Hindlimb muscle (tissue), 1 donor: ENCODE measurements at places on chromosomes 4 and X. TPM values are rescaled to one million over a fixed set of nuclear protein-coding genes. Genes with fewer than 3 reads are reported as not detected.

DNA sequence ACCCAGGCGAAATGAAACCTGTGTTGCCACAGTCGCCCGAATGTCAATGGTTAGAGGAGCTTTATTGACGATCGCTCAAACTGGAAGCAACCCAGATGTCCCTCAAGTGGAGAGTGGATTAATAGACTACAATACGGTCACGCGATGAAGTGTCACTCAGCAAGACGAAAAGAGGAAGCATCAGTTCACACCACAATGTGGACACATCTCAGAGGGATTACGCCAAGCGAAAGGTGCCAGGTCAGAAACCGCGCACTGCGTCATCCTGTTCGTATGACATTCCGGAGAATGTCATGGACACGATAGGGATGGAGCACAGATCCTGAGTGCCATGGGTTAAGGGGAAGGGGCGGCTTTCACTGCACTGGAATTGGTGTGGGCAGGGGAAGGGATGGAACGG, 111.7 kb downstream of the HMX1 start:
- no peak for DNase-seq

DNA sequence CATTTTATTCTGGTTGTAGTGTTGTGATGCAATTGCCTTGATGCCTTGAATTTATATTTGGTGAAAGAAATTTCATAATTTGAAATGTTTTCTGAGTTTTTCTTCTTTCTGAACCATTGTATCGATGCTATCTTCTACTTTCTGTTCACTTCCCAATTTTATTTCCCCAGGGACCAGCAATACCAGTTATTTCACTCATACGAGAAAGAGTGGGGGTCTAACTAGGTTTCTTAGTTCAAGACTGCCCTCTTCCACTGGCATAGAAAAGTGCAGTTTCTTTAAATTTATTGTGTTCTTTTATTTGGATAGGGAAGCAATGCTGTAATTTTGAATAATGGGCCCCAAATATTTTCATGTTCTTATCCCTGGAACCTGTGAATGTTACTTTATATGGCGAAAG, 544.0 kb upstream of the ADGRL3 start:
- DNase-seq, result no peak

DNA sequence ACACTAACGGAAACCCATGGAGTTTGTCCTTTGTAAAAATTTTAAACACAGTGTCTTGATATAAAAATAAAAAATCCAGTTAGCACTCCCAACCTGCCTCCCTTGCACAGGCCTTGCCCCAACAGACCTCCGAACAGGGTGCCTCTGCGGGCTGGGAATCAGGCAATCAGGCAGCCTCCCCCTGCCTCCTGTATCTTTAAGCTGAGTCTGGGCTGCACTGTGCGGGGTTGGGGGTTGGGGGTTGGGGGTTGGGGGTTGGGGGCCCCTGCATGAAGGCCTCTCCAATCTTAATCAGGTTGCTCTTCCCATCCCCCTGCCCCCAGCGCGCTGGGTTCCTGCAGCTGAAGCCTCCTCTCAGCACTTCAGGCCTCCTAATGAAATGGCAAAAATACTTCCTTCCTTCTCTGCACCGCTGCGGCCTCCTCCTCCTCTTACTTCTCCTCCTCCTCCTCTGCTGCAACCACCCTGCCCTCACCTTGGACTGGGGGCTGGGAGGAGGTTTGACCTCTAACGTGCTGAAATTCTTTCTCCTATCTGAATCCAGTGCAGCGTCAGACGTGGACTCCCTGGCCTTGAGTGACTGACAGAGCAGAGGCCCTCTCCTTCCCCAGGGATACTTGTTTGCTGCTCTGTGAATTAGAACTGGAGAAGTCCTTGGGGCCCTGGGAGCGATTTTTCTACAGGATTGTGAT, 26.6 kb downstream of the NLGN3 start:
- DNase-seq, result no peak

The SMARCA1 gene
- 78.2 TPM for polyA plus RNA-seq

GRCh38 chrX:66022632-66023384, 17.1 kb downstream of the VSIG4 start:
- DNase-seq, result no peak

The TCEANC gene
- 4.2 TPM for polyA plus RNA-seq

- DNase-seq, result no peak
These were observed 412.2 kb downstream of the PPP3CA start for GRCh38 chr4:100935090-100935489.

The CCKAR gene
- not detected for polyA plus RNA-seq

The WAS gene
- polyA plus RNA-seq, result 4.2 TPM

The BRS3 gene
- polyA plus RNA-seq, result not detected

GRCh38 chr4:5084911-5085475, 33.7 kb downstream of the STK32B start:
- DNase-seq, result no peak

The BCLAF3 gene
- polyA plus RNA-seq, result 8.3 TPM

DNA sequence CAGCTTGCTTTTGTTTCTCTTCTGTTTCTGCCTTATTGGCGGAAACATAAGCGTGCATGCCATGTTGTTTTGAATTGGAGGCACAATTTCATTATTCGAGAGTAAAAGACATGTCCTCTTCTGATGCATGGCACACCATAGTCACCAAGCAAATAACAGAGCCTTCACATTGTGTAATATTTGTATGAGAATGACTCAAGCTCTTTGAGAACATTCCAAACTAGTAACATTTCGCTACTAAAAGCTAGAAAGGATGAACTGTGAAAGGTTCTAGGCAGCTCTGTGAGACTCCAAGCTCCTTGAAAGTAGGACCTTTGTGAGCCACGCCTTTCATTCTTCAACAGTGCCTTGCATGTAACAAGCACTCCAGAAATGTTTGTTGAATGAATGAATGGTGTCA, 9.2 kb upstream of the ANXA3 start:
- DNase-seq, result no peak

DNA sequence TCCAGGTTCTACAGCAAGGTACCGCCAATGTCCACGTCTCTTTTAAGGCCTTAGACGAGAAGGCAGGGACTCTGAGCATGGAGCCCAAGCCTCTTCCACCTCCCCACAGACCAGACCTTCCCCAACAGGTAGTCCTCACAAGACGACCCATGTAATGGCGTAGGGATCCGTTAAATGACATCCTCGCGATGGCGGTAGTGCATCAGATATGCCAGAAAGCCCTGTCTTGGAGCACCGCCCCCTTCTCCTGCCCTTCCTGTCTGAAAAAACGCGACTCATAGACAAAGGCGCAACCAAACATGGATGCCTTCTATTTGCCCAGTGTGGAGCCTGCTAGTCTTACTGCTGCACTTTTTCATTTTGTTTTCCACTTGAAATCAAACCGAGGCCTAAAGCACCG, 185.4 kb downstream of the OR13H1 start:
- no peak for DNase-seq

- DNase-seq, result no peak
These were observed 371.6 kb downstream of the INPP4B start for GRCh38 chr4:142474398-142475087.

DNA sequence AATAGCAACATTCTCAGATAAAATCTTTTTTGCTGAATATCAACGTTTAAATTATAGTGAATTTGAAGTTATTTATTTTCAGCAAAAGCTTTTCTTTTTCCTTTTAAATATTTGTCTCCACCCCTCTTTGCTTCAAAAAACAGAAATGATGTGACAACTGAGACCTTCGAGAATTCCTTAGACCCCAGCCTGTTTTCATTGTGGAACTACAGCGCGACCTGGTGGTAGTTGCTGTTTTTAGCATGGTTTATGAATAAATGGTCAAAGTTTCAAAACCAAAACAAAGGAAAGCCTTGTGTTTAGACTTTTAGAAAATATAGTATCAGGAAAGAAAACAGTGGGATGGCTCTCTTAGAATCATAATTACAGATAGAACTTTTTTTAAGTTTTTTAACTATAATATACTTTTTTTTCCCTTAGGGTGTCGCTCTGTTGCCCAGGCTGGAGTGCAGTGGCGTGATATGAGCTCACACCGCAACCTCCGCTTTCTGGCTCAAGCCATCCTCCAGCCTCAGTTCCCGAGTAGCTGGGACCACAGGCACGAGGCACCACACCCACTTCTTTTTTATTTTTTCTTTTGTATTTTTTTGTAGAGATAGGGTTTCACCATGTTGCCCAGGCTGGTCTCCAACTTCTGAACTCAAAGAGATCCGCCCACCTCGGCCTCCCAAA, 26.8 kb upstream of the TMEM184C start:
- DNase-seq, result peak; percentile 80

The NEIL3 gene
- 3.0 TPM for polyA plus RNA-seq

The CXCL8 gene
- 2.3 TPM for polyA plus RNA-seq

- no peak for DNase-seq
These were observed 81.7 kb upstream of the GIMD1 start for GRCh38 chr4:106450249-106450648.

The NPY5R gene
- polyA plus RNA-seq, result not detected

The MAGEB17 gene
- 0.13 TPM for polyA plus RNA-seq

GRCh38 chr4:109511414-109511813, 48.6 kb upstream of the MCUB start:
- DNase-seq, result no peak

DNA sequence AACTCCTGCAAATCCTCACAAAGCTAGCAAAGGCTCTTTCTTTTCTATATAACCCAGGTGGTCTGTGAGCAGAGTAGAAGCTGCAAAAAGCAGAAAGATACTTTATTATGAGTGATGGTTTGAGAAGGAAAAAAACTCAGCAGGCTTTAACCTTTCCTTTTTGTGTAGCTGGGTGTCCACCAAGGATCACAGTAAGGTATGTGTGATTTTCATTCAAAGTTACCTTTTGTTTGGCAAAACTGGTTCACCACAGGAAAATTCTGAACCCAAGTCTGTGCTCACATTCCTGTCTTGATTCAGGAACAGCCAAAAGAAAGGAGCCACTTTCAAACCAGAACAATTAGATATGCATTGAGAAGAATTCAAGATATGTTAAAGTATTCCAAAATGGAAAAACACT, 35.7 kb downstream of the FRAS1 start:
- no peak for DNase-seq

- no peak for DNase-seq
These were observed 55.9 kb upstream of the NKX1-1 start for GRCh38 chr4:1462009-1462767.

DNA sequence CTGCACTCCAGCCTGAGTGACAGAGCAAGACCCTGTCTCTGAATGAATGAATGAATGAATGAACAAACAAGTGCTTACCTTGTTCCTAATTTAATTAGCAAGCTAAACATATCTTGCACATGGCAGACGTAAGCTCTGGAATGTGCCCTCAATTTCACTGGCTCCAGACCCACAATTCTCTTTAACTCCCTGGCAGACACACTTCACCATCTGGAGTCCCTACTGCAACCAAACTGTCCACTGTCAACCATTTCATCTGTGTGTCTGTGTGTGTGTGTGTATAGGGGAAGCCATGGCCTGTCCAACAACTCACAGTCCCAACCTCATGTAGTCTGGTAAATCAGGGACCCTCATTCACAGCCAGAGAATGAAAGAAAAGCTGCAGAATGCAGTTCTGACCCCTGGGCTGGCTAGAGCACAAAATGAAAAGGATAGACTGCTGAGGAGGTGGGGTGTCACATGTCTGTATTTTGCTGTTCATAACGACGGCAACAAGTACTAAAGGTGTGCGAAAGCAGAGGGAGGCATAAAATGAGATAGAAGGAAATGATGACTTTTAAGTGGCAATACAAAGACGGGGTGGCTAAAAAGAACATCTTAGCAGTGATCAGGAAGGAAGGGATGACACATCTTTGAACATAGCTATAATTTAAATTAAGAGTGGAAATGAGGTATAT, 114.1 kb downstream of the TSPAN5 start:
- DNase-seq, result no peak

DNA sequence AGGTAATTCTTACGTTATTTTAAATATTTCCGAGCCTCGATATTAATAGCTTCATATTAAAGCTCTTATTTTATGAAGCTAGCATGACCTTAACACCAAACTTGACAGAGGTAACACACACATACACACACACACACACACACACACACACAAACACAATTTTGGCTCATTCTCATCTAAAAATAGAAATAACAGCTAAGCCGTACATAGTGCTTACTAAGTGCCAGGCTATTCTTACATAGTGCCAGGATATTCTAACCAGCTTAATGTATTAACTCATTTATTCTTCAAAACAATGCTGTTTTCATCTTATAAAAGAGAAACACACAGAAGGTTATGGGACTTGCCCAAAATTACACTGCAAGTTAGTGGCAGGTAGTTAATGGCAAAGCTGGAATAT, 87.0 kb upstream of the BLTP1 start:
- no peak for DNase-seq

DNA sequence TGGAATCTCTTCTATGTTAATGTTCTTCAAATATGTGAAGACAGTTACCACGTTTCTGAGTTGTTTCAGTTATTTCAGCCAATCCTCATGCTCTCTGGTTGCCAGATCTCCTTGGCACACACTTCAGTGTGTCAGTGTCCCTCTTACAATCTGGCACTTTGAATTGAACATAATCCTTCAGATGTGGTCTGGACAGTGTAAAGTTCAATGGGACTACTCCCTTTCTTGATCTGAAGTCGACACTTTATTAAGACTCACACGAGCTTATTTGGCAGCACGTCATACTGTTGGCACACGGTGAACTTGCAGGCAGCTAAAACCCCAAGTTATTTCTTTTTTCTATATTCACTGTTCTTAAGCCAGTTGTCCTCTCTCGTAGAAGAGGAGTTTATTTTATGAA, 28.2 kb downstream of the ARSJ start:
- peak; percentile 32 for DNase-seq

The AWAT2 gene
- not detected for polyA plus RNA-seq

- DNase-seq, result no peak
These were observed 37.4 kb downstream of the ETNPPL start for GRCh38 chr4:108725457-108725856.

DNA sequence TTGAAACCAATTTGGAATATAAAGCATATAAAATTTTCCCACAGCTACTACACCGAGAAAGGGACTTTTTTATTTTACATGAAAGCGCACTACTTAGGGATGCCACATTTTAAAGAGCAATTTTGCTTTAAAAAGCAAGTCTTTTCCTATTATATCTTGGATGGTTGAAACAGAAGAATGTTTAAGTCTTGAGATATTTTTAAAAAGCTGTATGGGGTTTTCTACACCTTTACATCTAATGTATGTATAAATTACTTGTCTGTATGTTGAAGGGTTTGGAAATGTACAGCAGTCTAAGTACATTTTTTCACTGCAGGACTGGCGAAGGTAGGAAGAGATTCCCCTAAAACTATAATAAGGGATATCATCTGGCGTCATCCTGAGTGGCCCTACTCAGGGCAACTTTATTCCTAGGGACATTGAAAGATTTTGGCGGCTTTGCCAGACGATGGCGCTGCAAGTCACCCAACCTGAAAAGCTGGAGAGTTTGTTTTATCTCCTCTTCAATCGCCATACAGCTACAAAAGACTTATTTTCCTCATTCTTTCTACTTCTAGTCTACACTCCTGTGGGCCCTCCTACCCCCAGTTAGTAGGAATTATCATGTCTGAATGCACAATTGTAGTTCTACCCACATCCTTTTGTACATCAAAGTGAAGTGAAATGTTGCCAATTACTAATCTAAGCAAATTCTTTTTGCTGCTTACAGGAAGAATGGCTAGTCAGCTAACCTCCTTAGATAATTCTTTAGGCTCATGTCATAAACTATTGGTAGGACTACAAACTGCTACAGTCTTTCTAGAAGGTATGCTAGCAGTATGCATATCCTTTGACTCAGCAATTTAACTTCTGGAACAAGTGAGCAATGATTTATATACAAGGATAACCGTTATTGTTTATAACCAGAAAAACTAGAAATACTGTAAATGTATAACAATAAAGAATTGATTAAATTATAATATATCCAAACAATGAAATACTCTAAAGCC, 782 bp upstream of the NEK1 start:
- DNase-seq, result peak; percentile 73
